ENCODE measurements at places on chromosomes 4 and X.

DNA sequence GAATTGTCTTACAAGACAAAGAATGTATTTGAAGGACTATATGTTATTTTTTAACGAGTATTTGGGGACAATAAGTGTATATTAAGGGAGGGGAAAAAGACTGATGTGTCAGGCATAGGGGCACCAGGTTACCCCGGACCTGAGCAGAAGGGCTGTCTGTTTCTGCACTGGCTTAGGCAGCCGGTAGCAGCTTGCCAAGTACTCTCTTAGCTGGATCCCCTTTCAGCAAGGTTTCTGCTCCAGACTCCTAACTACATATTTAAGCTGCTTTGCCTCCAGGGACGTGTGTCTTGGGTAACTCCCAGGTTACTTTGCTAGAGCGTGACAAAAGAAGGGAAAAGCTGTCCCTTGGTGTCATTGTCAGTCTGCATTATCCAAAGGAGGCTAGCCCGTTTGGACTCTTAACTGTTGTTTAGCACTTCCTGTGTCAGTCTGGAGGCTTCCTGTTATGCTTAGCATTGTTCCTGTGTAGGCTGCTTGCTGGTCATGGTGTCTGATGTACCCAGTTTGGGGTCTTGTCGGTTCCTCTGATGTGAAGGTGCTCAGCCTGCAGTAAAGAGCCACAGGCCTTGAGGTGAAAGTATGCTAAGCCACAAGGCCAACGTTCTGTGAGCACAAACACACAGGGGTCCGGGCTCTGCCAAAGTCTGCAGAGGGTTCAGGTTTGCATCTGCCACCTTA, 11.6 kb downstream of the CXCR3 start:
- DNase-seq = no peak

DNA sequence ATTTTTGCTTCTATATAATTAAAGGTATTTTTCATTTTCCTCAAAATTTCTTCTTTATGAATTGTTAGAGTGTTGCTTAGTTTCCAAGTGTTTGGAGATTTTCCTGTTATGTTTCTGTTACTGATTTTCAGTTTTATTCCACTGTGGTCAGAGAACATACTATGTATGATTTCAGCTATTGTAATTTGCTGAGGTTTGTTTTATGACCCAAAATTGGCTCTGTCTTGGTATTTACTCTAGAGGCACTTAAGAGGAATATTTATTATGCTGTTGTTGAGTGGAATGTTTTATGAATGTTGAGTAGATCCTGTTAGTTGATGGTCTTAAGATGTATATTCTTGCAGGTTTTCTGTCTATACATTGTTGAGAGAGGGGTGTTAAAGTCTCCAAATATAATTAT, 263.5 kb downstream of the PABPC4L start:
- DNase-seq = no peak

DNA sequence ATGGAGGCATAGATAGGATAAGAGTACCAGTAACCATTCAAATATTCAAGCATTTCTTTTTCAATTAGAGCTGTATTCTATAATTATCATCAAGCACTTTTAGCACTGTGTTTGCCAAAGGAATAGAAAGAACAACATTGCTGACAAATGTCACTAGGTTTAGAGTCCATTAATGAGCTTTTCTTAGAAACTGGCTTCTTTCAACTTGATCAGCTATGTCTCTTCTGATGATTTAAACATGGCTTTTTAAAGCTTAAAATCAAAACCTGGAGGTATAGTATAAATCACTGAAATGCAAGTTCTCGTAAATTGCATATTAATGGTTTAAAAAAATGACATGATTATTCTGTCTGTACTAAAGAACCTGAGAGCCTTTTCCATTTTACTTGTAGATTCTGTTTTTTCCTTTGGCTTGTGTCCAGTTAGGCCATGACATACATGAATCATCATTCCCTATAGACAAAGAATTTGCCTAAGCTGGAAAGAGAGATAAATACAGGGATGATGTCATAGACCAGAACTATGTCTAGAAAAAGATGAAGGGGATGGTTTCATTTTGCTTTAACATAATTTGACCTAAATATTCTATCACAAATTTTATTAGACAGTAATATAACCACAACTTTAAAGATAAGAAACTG, 340.1 kb upstream of the CTSO start:
- DNase-seq = peak; percentile 70

GRCh38 chr4:98568941-98569663, 89.3 kb downstream of the TSPAN5 start:
- peak; percentile 67 for DNase-seq

- DNase-seq = no peak
Observed at GRCh38 chrX:104325213-104325585, 70.5 kb upstream of the ESX1 start.

DNA sequence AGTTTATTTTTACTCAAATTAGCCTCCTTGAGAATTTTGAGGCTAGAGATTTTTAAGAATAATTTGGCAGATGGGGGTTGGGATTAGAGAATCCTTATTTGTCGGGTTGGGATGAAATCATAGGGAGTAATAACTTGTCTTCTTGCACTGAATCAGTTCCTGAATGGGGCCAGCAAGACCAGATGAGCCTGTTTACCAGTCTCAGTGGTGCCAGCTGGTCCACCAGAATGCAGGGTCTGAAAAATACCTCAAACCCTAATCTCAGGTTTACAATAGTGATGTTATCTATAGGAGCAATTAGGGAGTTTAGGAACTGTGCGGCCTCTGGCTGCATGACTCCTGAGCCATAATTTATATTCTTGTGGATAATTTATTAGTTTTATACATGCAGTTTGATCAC, 705.9 kb upstream of the AGA start:
- DNase-seq = no peak

DNA sequence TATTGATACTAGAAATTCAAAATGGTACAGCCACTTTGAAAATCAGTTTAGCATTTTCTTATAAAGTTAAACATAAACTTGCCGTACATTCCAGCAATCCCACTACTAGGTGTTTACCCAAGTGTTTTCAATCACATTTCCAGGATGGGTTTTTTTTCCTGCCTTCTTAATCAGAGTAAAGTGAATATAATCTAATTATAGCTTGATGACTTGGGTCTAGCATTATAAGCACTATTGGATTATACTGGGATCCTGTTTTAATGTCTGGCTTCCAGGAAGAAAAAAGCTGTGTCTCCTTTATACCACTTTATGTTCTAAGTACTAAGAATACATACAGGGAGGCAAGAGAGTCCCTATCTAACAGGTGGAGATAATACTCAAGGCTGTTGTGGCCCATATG, 103.3 kb upstream of the KLHL13 start:
- no peak for DNase-seq

GRCh38 chr4:139188648-139189416, 11.8 kb upstream of the ELF2 start:
- DNase-seq = no peak

DNA sequence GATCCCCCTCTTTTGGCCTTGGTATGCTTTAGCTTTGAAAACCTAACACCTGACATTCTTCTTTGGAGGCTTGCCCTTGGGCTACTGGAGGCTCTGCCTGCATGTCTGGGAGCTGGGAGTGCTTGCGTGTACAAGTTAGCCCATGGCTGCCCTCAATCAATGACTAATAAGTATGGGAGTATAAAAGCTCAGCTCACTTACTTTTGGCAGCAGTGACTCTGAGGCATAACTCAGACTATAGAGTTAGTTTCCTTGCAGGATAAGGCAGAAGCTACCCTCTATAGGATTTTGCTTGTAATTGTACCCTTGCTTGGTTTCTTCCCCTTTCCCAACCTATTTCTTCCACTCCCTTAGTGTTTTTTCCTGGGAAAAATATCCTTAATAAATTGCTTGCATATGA, 247.9 kb downstream of the PPP1R2C start:
- DNase-seq = peak; percentile 4

DNA sequence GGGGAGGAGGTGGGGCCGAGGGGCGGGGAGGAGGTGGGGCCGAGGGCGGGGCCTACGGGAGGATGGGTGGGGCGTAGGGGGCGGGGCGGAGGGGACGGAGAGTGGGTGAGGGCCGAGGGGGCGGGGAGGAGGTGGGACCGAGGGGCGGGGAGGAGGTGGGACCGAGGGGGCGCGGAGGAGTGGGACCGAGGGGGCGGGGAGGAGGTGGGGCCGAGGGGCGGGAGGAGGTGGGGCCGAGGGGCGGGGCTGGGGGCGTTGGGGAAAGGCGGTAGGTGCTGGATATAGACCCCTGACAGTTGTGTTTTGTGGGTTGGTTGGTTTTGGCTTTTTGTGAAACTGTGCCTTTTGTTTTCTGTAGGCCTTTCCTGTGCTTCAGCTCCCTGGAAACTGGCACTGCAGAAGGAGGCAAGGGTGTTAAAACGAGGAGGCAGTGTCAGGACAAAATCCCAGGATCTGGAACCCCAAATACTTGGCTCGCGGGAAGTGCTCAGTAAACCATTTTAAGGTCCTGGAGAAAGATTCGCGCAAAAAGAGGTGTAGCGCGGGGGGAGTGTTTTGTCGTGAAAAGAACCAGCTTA, 580 bp upstream of the MMGT1 start:
- peak; percentile 89 for DNase-seq

DNA sequence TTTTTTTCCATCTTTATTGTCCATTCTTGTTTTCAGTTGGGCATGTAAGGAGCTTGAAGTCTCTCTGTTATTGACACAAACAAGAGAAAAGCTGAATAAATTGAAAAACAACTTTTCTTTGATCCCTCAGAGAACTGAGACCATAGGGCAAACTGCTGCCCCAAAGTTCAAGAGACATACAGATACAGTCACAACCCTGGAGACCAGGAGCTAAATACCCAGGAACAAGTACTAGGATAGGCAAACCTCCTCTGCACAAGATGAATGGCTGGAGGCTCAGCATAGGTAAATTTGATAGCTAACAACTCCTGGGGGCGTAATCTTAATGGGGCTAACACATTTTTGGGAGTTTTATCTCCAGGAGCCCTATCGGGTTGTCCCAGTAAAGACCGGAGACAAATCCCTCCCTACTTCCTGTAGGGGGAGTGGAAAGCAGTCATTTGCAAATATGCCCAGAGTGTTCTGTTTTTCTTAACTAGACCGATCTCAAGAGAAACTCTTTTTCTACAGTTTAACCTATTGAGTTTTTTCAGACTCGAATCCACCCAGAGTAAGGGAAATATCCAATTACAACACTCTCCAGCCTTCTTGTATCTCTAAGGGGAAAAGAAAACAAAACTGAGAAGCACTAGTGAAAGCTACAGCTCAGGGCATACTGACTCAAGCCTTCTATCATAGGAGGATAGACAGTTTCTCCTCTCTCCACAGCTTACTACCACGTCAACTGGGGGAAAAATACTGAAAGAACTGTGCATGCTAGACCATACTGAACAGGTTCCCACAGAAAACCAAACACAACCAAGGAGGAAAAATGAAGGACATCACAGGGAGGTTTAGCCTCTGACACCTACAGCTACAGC, 23.1 kb downstream of the MAGEA8 start:
- DNase-seq = no peak

DNA sequence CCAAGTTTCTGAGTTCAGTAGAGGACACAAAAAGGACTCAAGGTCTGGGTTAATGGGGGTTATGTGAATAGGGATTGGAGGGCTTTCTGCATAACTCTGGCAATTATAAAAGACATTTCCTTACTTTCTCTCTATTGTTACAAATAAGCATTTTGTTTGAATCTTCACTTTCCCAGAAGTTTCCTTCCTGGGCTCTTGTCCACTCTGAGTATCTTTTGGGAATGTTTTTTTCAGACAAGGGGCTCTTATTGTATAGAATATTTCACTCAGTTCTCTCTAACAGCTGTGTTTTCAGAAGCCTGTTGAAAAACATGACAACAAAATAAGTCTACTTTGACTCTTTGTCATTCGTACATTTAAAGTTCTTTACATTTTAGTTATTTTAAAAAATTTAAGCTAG, 57.6 kb upstream of the MAP9 start:
- peak; percentile 20 for DNase-seq

DNA sequence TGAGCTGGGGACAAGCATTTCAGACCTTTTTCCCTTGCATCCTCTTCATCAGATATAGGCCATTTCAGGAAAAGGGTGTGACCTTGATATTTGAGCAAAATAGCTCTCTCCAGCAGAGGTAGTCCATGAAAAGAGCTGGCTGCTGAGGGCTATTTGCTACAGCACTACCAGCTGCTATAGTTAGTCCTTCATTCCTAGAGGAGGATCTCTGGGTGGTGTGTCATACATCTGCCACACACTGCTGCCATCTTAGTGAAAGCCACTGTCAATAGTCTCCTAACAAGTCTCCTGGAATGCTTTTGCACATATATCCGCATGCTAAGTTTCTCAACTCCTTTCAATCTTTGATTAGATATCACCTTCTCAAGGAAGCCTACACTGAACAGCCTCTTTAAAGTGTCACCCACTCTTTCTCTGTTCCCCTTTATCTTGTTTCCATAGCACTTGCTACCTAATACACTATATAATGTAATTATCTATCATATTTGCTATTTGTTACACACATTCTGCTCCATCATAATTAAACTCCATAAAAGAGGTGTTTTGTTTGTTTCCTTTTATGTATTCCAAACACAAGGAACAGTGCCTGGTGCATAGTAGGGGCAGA, 131.9 kb downstream of the TBC1D19 start:
- DNase-seq = no peak

GRCh38 chrX:47590984-47591383, 8.7 kb downstream of the TIMP1 start:
- no peak for DNase-seq

- no peak for DNase-seq
Observed at GRCh38 chr4:42149004-42149403, 3.5 kb downstream of the BEND4 start.

- DNase-seq = peak; percentile 56
Observed at GRCh38 chr4:91936311-91936710, 367.5 kb upstream of the GRID2 start.

DNA sequence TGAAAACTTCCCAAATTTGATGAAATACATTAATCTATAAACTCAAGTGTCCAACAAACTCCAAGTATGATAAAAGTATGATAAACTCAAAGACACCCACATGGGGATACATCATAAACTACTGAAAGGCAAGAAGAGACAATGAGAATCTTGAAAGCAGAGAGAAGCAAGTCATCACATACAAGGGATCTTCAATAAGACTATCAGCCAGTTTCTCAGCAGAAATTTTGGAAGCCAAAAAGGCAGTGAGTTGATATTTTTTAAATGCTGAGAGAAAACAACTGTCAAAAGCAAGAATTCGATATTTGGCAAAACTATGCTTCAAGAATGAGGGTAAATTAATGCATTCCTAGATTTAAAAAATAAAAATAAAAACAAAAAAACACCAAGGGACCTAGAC, 16.5 kb downstream of the PDCL2 start:
- no peak for DNase-seq

DNA sequence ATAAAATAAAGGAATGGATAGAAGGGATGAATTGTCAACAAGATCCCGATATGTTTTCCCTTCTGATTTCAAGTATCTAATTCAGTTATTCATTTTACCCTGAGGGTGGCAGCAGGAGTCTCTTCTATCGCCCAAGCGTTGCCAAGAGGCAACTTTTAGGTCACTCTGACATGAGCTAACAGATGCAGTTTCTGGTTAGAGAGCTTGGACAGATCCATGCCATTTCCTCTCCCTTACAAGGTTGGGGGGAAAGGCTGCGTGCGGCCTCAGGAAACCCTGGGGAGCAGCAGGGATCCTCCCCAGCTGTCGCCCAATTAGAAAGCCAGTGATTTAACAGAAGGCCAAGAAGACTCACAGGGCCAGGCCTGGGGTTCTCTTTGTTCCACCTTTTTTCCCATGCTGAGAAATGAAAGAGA, 35.3 kb upstream of the WAS start:
- DNase-seq = peak; percentile 87

Data from tongue (tissue), 3 donors.